Iris pigment epithelial cell (primary cell): ENCODE measurements at places on chromosomes 3 and 15.

DNA sequence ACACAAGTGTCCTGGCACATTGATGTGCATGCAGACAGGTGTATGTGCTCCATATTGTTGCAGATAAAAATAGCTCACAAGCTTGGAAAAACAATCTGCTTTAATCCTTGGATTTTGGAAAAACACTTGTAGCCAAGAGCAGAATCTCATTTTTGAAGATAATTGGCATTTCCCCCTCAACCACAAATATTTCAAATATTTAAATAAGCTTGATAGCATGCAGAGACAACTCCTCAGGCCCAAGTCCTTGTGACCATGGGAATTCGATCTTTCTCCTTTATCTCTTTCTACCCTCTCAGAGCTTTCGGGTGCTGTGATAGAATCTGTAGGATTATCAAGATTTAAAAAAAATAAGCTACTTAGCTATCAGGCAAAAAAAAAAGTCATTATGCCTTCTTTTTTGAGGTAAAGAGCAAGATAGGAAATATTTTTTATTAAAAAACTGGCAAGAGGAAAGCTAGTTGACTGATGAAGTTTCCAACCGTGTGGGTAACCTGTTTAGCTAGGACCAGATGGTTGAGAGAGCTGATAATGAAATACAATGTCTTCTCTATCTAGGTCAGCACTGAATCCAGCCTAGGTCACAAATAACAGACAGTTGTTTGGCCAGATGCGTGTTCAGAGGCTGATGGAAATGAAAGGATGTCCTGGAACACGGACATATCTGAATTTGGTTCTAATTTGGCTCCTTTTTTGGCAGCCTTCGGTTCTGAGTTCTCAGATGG is 54.9 kb upstream of the SNRK start:
- DNase-seq, result peak; percentile 64

DNA sequence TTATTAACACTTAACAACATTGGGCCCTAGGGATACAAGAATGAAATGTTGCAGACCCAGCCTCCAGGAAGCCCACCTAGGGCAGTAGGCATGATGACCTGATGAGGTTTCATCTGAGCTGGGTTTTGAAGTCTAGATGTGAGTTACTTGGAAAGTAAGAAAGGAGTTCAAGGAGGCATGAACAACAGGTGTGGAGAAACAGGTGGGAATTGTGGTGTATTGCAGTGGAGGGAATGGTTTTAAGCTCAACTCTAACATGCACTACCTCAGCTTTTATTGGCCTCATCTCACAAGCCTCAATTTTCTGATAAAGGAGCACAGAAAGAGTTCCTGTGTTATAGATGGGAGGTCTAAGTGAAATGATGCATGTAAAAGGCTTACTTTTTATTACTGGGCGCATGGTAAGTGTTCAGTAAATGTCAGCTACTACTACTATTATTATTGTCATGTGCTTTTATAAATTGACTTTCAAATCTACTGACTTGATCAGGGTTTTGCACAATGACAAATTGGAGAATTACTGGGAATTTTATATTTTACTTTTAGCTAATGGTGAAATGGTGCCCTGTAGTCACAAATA is 19.3 kb downstream of the SCAANT1 start:
- no peak for DNase-seq

DNA sequence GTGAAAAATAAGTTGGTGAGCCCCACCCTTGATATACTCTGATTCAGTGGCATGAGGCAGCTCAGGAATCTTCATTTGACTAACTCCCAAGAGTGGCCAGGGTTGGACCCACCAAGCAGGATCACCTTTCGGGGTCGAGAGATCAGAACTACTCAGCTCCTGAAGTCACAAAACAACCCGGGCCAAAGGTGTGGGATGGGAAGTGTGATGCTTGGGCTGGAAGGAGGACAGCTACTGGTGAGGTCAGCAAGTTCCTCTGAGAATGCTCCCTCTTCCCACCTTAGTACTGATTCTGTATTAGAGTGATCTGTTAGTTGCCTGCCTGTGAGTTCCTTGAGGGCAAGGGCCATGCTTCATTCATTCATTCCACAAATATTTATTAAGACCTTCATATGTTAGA is 15.1 kb downstream of the ESYT3 start:
- DNase-seq, result no peak

DNA sequence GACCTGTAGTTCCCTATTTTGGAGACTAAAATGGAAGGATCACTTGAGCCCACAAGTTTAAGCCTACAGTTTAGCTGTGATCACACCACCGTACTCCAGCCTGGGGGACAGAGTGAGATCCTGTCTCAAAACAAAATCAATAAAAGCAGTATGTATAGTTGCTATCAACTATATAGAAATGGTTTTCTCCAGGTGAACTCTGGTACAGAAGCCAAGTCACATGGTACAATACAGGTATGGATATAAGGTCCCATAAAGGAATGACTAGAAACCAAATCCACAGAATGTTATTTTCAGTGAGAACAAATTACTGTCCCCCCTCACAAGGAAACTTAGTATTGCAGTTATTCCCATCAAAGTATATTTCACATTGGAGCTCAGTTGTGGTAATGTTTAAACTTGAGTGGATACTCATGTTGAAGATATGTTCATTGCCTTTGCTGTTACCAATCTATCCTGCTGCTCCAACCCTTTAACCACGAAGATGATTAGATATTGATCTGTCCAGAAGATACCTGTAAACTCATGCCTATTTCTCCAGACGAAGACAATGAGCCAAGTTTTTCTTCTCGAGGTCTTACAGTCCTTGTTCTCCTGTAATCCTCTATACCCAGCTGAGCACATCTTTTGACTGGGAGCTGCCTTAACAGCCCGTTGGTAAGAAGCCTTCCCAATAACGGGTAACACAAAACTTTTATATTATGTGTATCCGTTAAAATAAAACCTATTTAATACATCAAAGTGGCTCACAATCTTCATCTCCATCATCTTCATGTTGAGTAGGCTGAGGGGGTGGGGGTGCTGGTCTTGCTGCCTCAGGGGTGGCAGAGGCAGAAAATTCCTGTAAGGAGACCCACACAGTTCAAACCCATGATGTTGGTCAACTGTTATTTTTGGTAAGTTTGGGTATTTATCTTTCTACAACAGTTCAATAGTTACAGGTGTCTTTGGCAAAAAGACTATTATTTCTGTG is 24.6 kb downstream of the TRA2B start:
- no peak for DNase-seq

DNA sequence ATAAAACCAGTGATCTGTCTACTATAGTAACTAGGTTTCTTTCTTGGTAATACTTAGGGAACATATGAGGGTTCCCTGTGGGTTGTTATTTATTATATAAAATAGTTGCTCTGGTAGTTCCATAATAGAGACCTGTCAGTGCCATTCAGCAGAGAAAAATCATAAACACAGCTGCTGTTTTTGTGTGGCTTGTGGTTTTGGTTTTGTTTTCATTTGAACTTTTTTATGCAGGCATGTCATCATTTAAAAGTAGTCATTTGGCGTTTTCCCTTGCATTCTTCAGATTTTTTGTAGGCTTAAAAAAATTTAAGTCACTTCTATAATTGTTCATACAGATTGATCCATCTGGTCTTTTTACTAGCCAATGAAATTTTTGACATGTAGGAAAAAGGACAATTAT is 47.9 kb downstream of the PIK3CA start:
- peak; percentile 92 for DNase-seq

DNA sequence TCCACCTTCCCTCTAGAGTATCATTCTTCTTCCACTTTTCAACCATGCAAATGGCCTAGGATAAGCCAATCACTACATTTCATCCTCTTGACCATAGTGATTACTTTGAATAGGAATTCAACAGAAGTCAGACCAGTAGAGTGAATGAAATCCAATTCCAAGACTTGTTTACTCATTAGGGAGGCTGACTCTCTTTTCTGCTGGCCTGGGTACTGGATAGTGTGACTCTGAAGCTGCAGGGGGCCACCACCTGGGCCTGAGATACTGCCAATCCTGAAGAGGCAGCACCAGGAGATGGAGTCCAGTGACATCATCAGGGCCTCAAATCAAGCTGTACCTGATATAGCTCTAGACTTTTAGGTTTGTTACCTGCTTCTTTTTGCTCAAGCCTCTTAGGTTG is 7.0 kb upstream of the FSTL1 start:
- no peak for DNase-seq

DNA sequence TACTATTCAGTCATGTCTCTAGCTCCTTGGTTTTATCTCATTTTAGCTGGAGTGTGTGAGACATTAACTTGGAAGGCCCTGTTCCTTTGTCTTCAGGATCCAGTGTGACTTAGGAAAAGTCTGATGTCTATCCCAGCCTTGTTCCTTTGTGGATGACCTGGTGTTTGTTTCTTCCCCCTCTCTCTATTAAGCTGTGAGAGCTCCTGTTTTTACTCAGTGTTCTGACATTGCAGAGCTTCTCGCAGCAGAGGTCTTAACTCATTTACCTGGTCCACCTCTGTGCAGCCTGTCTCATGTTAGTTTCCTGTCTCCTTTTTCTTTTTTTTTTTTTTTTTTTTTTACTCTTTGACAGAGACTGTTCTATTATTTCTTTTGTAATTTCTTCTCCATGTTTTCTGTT is 43.1 kb downstream of the KLF13 start:
- DNase-seq, result no peak

GRCh38 chr3:188051801-188052168 is 102.2 kb upstream of the LPP start:
- DNase-seq, result peak; percentile 32

DNA sequence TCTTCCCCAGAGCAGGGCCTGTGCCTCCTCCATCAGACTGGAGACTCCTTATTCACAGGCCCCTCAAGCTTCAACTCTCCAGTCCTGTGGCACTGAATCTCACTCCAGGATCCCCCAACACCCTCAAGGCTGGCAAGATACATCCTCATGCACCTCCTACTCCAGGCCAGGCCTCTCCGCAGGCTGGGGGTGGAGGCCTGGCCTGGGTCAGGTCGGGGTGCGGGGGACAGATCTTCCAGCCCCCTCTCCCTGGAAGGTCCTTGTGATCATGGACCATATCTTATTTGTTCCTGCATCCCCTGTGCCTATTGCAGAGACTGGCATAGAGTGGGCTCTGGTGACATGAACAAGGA is 147.3 kb downstream of the SMAD6 start:
- DNase-seq, result no peak

DNA sequence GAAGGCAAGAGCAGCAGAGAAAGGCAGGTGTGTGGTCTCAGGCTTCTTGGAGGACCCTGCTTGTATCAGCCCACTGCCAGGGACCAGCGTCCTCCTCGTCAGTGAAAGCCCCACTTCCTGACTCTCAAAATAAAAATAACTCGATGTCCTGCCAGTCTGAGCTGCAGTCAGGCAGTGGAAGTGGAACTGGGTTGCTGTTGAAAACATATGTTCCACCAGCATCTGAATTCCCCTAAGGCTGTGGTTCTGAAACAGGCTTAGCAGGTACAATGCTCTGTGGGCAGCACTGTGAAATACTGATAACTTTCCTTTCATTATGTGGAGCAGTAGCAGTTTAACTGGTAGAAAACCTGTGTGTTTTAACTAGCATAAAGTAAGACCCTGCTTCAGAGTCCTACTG is 121.6 kb upstream of the EIF1B start:
- no peak for DNase-seq

DNA sequence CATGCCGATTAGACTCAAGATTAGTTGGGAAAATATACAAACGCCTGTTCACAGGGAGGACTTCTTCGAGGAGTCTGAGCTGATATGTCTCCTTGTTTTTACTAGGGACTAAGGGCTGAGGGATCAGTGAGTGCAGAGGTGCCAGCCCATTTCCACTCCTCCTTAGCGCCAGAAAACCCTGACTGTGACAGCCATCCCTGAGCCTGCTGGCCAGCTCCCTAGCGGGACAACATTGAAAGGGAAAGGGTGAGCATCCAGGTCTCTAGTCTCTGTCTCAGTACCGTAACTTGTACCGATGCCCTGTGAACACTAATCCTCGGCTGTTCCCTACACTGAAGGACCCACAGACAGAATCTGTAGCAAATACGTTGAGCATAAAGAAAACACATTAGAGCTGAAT is 243.4 kb downstream of the WNT5A start:
- no peak for DNase-seq

GRCh38 chr3:139264375-139264774 is 79.4 kb upstream of the MRPS22 start:
- no peak for DNase-seq
